Brain (organoid and tissue), 16 donors: ENCODE measurements at places on chromosomes 11 and 22. TPM values are rescaled to one million over a fixed set of nuclear protein-coding genes. Genes with fewer than 3 reads are reported as not detected.

The MS4A7 gene
- 4.8 TPM for polyA plus RNA-seq

The BTBD18 gene
- not detected for polyA plus RNA-seq

The LARGE2 gene
- polyA plus RNA-seq = 1.2 TPM

The TRIM22 gene
- 4.5 TPM for polyA plus RNA-seq

The SLC25A18 gene
- 40.2 TPM for polyA plus RNA-seq
